ENCODE measurements at places on chromosomes 2 and 18.

DNA sequence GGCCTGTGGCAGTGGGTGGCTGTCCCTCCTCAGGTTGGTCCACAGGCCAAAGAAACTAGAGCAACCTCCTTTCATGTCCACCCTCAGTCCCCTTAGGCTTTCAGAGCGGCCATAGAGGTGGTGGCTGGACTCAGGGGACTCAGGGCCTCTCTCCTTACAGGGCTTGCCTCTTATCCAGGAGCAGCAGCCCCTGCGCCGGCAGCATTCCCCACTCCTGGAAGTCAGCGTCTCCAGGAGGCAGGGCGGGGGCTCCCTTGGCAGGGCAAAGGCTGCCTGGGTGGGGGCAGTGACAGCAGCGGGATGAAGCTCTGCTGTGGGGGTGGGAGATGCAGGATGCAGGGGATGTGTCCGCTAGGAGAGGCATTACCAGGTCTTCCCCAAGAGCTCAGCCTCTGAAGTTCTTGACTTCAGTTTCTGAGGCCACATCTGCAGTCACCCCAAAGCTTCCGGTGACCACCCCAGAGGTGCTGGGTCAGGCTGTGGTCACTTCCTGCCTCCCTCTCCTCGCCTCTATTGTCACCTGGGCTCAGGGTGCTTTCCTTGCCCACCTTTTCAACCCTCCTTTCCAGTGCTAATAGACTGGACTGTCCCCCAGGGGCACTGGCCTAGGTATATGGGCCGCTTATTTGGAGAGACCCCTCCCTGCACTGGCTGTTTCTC is 8.6 kb upstream of the GPR55 start:
- no peak for DNase-seq

- DNase-seq, result no peak
Observed at GRCh38 chr2:10432311-10433181, 15.6 kb downstream of the ODC1 start.

GRCh38 chr2:59239146-59239545 is 998.0 kb upstream of the FANCL start:
- DNase-seq, result no peak

- no peak for DNase-seq
Observed at GRCh38 chr2:38549851-38550250, 52.9 kb downstream of the HNRNPLL start.
